ENCODE measurements at places on chromosomes 6 and 20.

DNA sequence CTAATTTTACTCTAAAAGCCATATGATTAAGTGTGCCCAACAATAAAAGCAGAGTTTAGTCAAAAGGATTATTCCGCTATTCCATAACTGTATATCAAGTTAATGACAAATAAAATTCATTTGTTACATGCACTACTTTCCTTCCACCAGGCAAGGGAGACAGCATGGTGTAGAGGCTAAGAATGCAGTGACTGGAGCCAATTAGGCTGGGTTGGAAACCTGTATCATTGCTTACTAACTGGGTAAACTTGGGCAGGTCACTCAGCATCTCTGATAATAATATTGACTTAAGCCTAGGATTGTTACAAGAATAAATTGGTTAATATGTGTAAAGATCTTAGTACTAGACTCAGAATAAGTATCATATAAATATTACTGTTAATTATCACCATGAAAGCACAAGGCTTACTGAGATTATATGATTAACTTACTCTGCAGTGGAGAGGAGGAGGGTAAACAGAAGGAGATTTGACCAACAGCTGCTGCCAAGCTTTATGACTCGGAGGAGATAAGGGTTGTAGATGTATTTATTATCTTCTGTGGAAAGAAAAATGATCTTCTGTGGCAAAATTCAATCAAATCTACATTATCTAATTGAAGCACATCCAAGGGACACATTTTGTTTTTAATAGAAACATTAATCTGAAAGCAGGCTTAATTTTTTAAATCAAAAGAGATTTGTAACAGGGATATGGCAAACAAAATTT lies 1459.9 kb downstream of the GRIK2 start:
- no peak for DNase-seq

- DNase-seq, result no peak
Observed at GRCh38 chr6:149563203-149563927, 2.8 kb upstream of the GINM1 start.

DNA sequence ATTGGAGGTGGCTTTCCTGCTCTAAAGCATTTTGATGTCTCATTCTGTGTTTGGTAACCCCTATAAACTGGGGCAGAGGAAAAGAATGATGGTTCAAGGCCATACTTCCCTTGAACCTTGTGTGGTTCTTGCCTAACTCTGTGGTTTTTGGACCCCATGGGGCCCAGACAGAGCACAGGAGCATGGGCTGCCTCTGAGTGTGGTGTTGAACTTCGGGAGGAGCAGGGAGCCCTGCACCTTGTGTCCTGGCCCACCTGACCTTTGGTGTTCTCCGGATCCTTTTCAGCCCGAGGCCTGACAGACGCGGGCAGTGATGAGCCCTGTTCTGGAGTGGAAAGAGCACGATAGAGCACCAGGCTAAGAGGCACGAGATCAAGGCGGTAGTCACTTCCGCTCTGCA lies 18.8 kb downstream of the TMEM74B start:
- DNase-seq, result no peak

DNA sequence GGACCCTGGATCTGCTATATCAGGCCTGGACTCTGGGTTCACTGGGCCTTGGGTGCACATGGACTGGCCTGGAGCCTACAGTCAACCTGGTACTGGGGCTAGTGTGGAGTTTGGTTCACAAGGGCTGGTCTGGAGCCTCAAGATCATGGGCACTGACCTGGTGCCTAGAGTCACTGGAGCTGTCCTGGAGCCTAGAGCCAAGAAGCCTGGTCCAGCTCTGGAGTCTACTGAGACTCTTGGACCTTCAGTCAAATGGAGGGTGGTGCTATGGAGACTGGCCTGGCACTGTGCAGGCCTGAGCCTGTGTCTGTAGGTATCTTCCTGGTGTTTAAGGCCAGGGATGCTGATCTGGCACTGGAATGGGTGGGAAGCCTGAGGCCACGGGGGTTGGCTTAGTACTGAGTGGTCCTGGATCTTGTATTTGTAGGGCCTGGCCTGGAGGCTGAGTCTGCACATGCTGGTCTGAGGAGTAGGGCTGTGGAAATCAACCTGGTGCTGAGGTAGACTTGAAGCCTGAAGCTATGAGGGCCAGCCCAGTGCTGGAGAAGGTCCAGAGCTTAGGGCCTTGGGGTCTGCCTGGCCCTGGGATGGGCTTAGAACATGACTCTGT lies 16.5 kb upstream of the WFDC9 start:
- DNase-seq, result no peak

GRCh38 chr6:62283796-62284411 lies 2.1 kb downstream of the KHDRBS2 start:
- no peak for DNase-seq

DNA sequence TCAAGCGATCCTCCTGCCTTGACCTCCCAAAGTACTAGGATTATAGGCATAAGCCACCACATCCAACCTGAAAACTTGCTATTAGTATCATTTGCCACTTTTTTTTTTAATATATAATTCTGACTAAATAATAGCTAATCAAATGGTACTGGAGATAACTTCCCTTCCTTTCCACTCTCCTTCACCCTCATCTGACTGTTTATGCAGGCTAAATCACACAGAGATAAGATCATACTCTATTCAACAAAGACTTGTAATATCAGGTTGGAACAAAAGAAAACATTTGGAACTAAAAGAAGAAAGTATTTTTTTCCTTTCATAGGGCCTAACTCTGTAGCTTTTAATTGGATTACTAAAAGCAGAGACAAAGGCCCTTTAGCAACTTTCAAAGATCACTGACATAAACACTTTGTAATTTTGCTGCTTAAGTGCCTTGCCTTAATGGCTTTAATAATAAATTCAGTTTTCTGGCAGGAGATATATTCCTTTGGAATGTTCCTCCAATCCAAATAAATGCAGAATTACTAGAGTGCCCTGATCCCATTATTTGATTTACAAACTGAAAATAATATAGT lies 198.7 kb upstream of the ASCC3 start:
- no peak for DNase-seq

DNA sequence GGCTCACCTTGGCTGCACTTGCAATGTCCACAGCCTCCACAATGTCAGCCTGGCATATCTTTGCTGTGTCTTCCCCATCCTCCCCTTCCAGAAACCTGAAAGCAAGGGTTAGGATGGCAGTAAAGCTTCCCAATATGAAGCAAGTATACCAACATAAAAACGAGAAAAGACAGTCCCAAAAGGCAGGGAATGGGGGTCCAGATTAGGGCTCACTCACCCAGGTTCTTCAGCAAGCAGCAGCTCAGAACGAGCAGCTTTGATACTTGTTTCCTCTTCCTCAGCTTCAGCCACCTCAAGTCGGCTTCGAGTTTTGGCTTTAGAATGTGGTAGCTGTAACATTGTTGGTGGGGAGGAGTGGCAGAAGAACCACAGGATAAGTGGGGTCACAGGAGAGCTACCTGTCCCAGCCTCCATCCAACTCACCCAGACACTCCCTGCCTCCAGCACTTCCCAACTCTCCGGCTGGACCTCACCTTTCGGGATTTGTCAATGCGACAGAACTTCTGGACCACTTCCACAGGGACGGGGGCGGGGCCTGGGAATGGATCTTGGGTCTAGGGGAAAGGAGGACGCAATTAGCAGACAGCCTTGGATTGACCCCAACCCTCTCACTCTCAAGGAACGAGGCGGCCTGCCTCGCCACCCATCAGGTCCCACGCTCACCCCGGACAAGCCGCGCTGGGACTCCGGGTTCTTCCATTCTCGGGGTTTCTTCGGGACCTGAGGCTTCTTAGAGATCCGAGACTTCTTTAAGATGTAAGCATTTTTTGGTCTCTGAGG lies 708 bp downstream of the WDR46 start:
- no peak for DNase-seq

DNA sequence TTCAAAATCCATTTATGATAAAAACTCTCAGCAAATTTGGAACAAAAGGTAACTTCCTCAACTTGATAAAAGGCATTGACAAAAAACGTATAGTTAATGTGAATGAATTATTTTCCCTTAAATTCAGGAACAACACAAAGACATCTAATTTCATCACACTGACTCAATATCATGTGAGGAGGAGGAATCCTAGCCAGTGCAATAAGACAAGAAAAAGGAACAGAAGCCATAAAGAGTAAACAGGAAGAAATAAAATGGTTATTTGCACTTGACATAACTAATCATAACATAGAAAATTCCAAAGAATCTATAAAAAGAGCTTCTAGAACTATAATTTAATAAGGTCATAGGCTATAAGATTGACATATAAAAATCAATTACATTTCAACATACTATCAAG lies 31.4 kb downstream of the CHD6 start:
- no peak for DNase-seq

DNA sequence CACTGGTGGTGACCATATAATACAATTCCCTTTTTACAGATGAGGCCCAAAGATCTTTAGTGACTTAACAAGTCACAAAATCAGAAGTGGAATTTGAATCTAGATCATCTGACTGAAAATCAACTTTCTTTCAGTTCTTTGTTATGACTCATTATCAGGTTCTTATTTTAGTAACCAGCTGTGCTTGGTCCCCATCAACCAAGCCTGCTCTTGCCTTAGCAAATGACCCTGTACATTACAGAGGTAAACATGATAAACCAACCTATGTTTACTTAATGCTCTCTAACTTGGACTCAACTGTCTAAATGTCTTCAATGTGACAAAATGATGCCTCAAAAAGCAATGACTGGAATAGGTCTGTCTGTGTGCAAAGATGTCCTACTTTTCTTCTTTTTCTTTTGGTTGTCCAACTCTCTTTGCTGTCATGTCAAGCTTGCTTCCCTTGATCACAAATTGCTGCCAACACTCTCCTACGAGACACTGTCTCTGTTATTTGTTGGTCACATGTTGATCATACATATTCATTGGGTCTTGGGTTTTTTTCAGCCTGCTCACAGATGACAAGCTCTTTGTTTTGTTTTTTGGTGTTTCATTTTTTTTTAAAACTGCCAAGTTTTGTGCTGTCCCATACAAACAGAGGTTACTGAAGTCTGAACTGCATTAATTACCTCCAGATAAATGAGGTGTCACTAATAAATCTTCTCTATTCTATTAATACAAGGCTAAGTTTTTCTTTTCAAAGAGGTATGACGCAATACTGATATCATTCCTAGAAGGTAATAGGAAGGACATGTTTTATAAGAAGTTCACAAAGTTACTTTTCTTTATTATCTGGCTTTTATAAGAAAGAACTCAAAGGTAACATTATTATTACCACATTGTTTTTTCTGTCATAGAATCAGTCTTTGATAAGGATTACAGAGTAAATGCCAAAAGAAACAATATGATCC lies 62.2 kb upstream of the PLN start:
- DNase-seq, result no peak

- DNase-seq, result no peak
Observed at GRCh38 chr20:11255455-11255854, 581.7 kb upstream of the JAG1 start.

DNA sequence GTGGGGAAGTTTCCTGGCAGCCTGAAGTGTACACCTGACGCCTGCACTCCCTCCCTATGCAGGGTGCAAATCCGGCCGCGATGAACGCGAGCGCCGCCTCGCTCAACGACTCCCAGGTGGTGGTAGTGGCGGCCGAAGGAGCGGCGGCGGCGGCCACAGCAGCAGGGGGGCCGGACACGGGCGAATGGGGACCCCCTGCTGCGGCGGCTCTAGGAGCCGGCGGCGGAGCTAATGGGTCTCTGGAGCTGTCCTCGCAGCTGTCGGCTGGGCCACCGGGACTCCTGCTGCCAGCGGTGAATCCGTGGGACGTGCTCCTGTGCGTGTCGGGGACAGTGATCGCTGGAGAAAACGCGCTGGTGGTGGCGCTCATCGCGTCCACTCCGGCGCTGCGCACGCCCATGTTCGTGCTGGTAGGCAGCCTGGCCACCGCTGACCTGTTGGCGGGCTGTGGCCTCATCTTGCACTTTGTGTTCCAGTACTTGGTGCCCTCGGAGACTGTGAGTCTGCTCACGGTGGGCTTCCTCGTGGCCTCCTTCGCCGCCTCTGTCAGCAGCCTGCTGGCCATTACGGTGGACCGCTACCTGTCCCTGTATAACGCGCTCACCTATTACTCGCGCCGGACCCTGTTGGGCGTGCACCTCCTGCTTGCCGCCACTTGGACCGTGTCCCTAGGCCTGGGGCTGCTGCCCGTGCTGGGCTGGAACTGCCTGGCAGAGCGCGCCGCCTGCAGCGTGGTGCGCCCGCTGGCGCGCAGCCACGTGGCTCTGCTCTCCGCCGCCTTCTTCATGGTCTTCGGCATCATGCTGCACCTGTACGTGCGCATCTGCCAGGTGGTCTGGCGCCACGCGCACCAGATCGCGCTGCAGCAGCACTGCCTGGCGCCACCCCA lies 1.2 kb downstream of the GPR6 start:
- DNase-seq, result no peak
